ENCODE measurements at places on chromosomes 5 and 9.
A peak's percentile ranks its signal among the peaks of the same experiment; 100 is the strongest.

DNA sequence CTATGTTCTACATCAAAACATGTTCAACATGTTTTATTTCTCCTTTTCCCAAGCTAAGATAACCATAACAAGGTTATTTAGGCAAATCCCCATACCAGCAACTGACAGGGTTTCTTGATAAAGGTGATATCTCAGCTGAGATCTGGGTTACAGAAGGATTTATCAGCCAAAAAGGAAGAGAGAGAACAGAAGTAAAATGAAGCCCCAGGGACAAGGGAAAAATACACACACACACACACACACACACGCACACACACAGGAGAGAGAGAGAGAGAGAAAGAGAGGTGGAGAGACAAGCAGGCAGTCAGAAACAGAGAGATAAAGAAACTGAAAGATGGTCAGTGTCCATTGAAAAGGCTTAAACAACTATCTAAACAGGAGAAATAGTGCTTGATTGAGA is 19.7 kb upstream of the MLLT3 start:
- no peak for DNase-seq

- DNase-seq, result no peak
Measured at GRCh38 chr9:16119261-16120230, 566.7 kb downstream of the CCDC171 start.

GRCh38 chr5:58919833-58920232 is 337.0 kb downstream of the RAB3C start:
- no peak for DNase-seq

DNA sequence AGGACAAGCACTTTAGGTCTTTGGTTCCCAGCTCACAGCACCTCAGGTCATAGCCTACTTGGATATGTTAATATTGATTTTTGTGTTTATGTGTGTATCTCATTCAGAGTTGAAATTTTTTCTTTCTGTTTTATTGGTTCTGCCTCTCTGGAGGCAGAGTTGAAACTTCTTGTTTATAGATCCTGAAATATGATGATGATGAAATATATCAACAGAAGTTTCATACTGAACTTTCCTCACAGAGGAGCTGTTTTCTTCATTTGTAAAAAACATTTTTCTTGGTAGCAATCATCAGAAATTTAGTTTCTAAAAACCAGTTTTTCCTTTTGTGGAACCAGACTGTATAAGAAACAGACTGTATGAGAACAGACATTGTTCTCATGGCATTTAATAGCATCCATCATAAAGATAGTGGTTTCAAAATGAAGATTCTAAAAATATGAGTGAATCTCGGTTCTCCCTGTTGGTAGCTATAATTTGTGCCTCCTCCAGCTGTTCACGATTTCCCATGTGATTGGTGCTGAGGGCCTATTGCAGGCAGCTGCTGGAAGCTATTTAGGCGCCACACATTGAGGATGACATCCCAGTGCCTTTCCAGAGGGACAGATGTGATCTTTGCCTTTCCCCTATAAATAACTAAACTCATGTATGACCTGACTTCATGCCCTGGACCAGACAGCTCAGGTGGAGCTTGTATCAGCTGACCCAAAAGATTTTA is 39.5 kb upstream of the CFAP157 start:
- no peak for DNase-seq

- no peak for DNase-seq
Measured at GRCh38 chr5:164202338-164202737, 696.9 kb downstream of the MAT2B start.

- no peak for DNase-seq
Measured at GRCh38 chr9:86408121-86408520, 53.9 kb upstream of the TUT7 start.

GRCh38 chr9:19464764-19465585 is 56.2 kb downstream of the ACER2 start:
- peak; percentile 75 for DNase-seq

GRCh38 chr9:35827486-35827885 is 1.0 kb downstream of the FAM221B start:
- DNase-seq, result no peak

DNA sequence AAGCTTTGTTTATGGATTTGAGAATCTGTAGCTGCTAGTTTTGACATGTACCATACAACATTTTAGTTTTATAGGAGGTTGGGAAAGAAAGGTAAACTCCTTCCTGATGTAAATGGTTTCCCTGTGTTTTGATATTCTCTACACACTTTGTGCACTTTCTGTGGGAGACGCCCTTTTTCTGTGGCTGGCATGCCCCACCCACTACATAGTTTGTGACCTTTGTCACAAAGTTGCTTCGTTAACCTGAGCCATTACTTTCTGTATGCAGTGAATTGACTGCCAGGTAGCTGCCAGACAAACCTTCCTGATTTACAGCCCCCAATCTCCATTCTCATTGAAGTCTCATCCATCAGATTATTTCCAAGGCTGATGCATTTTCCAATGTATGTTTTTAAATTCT is 90.6 kb downstream of the NLN start:
- no peak for DNase-seq

GRCh38 chr9:77305622-77306400 is 128.5 kb downstream of the VPS13A start:
- no peak for DNase-seq

DNA sequence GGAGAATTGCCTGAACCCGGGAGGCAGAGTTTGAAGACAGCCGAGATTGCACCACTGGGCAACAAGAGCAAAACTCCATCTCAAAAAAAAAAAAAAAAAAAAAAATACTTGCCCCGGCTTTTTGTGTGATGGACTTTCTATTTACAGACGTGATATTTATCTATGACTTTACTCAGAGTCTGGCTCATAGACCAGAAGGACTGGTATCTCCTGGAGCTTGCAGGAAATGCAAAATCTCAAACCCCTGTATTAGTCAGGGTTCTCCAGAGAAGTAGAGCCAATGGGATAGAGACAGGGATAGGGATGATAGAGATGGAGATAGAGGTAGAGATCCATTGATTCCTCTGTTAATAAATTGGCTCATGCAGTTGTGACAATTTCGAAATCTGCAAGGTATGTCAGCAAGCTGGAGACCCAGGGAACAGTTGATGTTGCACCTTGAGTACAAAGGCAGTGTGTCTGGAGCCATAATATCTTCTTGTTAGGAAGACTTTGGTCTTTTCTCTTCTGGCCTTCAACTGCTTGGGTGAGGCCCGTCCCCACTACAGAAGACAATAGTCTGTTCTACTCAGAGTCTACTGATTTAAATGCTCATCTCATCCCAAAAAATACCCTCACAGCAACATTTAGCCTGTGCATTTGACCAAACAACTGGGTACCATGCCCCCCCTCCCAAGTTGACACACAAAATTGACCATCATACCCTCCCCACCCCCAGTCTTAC is 195.4 kb upstream of the MSX2 start:
- no peak for DNase-seq

GRCh38 chr5:3615829-3616228 is 20.2 kb downstream of the IRX1 start:
- DNase-seq, result no peak

- no peak for DNase-seq
Measured at GRCh38 chr9:69760278-69760610, 433 bp upstream of the PTAR1 start.

- DNase-seq, result peak; percentile 95
Measured at GRCh38 chr5:139648205-139649081, at the start of gene CXXC5. Gene CXXC5 (plus strand): TSS chr5:139648349. CDS start chr5:139680524, 32,175 bp downstream.
